ENCODE measurements at places on chromosomes 11 and 22. TPM values are rescaled to one million over a fixed set of nuclear protein-coding genes. Genes with fewer than 3 reads are reported as not detected.
A peak's percentile ranks its signal among the peaks of the same experiment; 100 is the strongest.

OR51B5 gene
- total RNA-seq, result not detected

PKNOX2 gene
- total RNA-seq, result 0.11 TPM

ARHGEF17 gene
- 80.6 TPM for total RNA-seq

GANAB gene
- total RNA-seq, result 357 TPM

HTR3B gene
- total RNA-seq, result not detected

UPK3A gene
- total RNA-seq, result not detected

OR5B21 gene
- not detected for total RNA-seq

MS4A3 gene
- total RNA-seq, result not detected

TNNI2 gene
- total RNA-seq, result not detected

MS4A8 gene
- not detected for total RNA-seq

OR52I2 gene
- total RNA-seq, result not detected

- peak; percentile 16 for DNase-seq
These were observed 89.9 kb upstream of the APOA1 start for GRCh38 chr11:116927163-116927974.

GRCh38 chr11:30553521-30554110 is 32.5 kb downstream of the MPPED2 start:
- no peak for DNase-seq

GRCh38 chr11:134556186-134556585 is 144.1 kb upstream of the B3GAT1 start:
- DNase-seq, result no peak

DNA sequence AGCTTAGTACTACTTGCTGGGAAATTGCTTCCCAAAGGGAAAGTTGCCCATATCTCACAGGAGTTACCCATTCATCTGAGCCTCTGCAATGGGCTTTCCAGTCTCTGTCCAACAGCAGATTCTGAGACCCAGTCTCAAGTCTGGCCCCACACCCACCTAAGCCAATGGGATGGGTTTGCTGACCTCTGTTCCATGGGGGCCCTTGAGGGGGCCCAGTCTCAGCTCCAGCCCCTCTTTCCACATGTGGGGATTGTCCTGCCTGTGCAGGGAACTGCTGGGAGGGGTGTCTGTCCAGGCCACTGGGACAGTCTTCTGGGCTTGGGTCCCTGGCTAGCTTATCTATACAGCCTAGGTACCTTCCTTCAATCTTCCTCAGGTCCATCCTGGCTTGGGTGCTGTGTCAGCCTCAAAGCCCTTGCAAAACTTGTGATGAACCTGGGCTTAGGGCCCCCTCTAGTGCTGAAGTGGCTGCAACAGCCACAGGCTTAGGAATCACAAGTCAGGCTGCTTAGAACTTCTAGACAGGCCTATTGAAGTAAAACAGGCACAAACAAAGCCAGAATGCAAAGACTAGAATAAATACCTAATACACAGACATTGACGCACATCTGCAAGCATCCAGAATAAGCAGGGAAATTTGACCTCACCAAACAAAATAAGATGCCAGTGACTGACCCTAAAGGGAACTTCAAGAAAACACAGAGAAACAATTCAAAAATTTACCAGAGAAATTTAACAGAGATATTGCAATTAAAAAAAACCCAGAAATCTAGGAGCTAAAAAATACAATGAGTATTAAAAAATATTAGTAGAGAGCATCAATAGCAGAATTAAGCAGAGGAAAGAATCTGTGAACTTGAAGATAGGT is 11.7 kb upstream of the PATL1 start:
- peak; percentile 81 for DNase-seq

GRCh38 chr22:35443790-35444684 is 44.1 kb downstream of the MCM5 start:
- DNase-seq, result no peak

DNA sequence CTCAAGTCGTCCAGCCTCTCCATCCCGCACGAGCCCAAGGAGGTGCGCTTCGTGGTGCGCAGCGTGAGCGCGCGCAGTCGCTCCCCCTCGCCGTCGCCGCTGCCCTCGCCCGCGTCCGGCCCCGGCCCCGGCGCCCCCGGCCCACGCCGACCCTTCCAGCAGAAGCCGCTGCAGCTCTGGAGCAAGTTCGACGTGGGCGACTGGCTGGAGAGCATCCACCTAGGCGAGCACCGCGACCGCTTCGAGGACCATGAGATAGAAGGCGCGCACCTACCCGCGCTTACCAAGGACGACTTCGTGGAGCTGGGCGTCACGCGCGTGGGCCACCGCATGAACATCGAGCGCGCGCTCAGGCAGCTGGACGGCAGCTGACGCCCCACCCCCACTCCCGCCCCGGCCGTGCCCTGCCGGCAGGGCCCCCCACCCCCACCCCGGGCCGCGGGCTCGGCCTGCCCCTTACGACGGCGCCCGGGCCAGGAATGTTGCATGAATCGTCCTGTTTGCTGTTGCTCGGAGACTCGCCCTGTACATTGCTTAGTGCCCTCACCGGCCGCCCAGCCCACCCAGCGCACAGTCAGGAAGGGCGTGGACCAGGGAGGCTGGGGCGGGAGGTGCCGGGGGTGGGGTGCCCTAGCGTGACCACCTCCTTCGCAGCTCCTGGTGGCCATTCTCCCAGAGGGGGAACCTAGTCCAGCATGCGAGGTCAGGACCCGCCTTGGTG is 6.9 kb upstream of the ACR start:
- no peak for DNase-seq

GRCh38 chr22:49008682-49009235 is 818.9 kb downstream of the BRD1 start:
- no peak for DNase-seq

GRCh38 chr22:32743046-32743445 is 58.5 kb upstream of the TIMP3 start:
- no peak for DNase-seq

GRCh38 chr22:23365524-23365923 is 185.2 kb downstream of the BCR start:
- no peak for DNase-seq

DNA sequence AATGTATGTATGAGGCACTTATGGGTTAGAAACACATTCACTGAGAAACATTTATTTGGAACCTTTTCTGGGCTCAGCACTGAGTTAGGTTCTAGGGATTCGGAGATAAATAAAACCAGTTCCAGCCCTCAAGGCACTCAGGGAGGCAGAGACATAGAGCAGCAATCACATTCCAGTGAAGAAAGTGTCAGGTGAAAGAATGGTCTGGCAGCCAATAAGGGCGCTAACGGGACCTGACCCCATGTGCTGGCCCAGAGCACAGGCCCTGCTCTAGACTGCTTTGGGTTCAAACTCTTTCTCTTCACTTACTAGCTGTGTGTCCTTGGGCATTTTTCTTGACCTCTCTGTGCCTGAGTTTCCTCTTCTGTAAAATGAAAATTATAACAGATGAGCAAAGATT is 146.0 kb upstream of the SYT13 start:
- no peak for DNase-seq

- no peak for DNase-seq
These were observed 8.7 kb downstream of the SLC22A6 start for GRCh38 chr11:62976109-62976508.

DNA sequence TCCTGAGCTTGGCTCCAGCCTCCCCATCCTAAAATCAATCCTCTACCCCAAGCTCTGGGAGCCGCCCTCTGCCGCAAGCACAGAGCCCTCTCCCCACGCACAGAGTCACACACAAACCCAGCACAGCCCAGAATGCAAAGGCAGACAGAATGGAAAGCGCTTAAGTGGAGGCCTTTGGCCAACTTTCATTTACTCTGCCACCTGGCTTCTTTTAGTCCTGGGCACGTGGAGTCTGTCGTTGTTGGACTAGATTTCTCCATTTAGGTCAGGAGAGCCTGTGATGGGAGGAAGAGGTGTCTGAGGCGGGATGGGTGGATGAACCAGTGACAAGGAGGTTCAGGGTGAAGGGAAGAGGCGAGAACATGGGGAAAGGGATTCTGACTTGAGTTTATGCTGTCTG is 191.7 kb downstream of the DSCAML1 start:
- no peak for DNase-seq

DNA sequence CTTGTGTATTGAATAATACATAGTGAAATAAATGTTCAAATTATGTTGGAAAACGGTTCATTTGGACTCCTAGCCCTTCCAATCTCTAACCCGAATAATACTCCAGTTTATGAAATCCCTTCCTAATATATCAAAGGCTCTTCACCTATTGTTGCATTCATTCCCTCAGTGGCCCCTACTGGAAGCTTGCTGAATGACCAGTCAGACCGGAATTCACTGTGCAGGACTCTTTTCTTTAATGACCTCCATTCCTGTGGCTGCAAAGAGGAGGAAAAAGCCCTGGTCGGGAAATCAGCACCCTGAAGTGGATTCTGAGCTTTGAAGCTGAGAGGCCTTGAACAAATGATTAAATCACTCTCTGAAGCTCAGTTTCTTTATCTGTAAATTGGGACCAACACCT is 19.1 kb upstream of the RCN1 start:
- DNase-seq, result peak; percentile 44

GRCh38 chr22:36417281-36417686 is 29.5 kb upstream of the MYH9 start:
- no peak for DNase-seq

DNA sequence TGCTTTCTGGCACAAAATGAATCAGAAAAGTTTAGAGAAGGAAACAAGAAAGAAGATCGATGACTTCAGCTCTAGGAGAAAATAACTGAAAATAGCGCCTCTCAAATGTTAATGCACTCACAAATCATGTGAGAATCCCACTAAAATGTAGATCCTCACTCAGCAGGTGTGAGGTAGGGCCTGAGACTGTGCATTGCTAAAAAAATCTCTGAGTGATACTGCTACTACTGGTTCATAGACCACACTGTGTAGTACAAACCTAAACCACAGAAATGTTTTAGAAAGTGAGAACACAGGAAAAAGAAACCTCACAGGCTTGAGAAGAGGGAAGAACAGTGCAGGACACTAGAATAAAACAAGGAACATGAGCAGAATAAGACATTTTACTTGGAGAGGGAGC is 2.0 kb downstream of the OR8D4 start:
- DNase-seq, result no peak

GRCh38 chr11:111586388-111586831 is 15.8 kb upstream of the SIK2 start:
- DNase-seq, result peak; percentile 59

GRCh38 chr22:19063581-19064353 is 58.4 kb downstream of the DGCR2 start:
- DNase-seq, result peak; percentile 40

GRCh38 chr22:45223304-45224117 is 17.2 kb downstream of the KIAA0930 start:
- DNase-seq, result no peak

DNA sequence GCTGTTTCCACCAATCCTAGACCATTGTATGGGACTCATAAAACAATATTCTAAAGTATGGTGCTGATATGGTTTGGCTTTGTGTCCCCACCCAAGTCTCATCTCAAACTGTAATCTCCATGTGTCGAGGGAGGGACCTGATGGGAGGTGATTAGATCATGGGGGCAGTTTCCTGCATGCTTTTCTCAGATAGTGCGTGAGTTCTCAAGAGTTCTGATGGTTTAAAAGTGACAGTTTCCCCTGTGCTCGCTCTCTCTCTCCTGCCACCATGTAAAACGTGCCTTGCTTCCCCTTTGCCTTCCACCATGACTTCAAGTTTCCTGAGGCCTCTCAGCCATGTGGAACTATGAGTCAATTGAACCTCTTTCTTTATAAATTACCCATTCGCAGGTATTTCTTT is 29.2 kb upstream of the FEZ1 start:
- no peak for DNase-seq

- DNase-seq, result no peak
These were observed 16.4 kb upstream of the GRAMD1B start for GRCh38 chr11:123413636-123414035.

DNA sequence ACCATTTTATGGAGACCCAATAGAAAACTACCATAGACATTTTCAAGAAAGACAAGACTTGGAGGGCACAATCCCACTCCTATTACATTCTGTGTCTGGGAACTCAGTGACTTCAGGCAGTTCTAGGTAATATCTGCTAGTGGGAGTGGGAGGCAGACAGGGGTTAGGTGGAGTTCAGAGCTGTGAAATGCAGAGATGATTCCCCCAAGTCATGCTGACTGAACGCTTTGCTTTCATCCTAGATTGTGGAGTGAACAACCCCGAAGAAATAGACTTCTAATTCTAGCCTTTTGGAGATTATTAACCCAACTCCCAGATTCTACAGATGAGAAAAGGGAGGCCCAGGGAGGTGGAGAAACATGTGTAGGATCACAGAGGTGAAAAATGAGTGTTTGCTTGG is 437.8 kb upstream of the CADM1 start:
- DNase-seq, result no peak

GRCh38 chr11:65496304-65497140 is 2.3 kb upstream of the MALAT1 start:
- DNase-seq, result peak; percentile 56

Data from endothelial cell of umbilical vein (primary cell).